ENCODE measurements at places on chromosomes 1 and 21.

DNA sequence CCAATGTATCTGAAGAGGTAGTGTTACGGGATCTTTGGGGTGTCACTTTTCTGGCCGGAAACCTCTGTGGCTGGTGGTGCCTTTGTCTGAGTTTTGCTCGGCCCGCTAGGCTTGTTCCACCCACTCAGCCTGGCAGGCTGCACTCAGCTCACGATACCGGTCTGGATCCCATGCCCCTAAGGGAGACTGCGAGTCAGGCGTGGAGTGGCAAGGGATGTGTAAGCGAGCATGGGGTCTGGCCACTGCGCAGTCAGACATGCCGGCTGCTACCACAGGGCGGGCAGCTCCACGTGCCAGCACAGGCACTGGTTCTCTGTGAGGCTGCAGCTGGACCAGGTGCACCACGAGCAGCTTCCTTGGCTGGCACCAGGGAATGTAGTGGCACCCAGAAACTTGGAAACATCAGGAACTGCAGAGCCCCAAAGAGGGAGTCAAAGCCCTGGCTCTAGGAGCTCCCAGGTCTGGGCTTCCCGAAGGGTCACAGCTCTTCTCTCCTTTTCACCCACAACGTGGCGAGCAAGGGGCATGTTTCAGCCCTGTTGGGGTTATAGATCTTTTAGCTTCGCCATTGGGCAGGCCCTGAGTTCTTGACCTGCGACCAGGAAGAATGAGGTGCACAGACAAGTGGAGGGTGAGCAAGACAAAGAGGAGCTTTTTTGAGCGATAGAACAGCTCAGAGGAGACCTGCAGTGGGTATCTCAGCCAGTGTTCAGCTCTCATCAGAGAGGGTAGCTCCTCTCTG is 23.8 kb upstream of the LRRC8C start:
- ATAC-seq = no peak

GRCh38 chr1:239816081-239816782 is 275.5 kb upstream of the FMN2 start:
- no peak for ATAC-seq

- ATAC-seq = no peak
Observed at GRCh38 chr1:234891427-234891826, 237.2 kb downstream of the TOMM20 start.

DNA sequence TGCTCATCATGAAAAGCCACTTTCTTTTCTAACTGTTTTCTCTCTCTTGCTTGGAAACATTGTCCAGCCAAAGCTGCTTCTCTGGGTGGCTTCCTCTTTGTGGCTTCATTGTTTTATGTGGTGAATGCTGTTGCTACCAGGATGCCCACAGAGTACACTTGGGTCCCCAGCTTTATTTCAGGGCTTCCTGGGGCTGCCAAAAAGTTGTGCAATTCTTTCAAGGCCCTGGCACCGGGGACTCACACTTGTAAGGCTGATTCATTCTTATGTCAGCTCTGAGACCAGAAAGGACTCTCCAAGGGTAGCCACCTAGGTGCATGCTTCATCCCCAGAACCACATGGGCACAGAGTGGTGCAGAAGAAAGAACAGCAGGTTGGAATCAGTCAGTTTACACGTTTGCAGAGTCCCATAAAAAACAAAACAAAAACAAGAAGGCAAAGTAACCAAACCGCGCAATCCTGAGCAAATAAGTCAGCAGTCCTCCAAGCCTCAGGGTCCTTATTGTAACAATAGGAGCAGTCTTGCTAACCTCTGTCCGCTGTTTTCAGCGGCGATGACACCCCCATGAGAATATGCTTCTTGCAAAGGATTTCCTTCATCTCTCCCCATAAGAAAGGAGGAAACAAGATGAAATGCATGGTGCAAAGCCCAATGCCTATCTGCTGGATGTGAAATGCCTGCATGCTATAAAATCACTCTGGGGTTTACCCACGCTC is 89.9 kb upstream of the SSX2IP start:
- no peak for ATAC-seq

GRCh38 chr1:226994586-226995364 is 54.7 kb downstream of the COQ8A start:
- ATAC-seq = no peak

- ATAC-seq = no peak
Observed at GRCh38 chr1:108011295-108011694, 46.3 kb upstream of the VAV3 start.

GRCh38 chr1:192545896-192546521 is 29.6 kb upstream of the RGS1 start:
- peak; percentile 49 for ATAC-seq

Measured in activated CD4-positive, CD25-positive, alpha-beta regulatory T cell treated with anti-CD3 and anti-CD28 coated beads, Interleukin-2, amount 50 U/mL, for 24 hours (primary cell).